ENCODE measurements at places on chromosomes 3 and 15.

DNA sequence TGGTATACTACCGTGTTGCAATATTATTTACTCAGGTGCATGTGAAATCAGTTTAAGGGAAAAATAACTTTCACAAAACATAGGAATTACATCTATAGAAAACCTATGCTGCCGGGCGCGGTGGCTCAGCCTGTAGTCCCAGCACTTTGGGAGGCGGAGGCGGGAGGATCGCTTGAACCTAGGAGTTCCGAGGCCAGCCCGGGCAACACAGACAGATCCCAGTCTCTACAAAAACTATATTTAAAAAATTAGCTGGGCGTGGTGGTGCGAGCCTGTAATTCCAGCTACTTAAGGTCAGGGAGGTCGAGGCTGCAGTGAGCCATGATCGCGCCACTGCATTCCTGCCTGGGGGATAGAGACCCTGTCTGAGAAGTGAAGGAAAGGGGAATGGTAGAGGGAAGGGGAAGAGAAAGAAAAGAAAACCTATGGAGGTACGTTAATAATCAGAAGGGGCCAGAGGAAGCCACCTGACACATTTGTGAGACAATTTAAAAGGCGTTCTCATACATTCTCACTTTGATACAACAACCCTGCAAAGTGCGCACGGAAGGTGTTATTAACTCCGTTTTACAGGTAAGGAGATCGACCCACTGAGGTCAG, 456 bp upstream of the TMEM62 start:
- no peak for DNase-seq

- no peak for DNase-seq
Measured at GRCh38 chr15:80699981-80700380, 4.9 kb downstream of the ABHD17C start.

- no peak for DNase-seq
Measured at GRCh38 chr15:38877471-38877870, 312.9 kb upstream of the RASGRP1 start.

DNA sequence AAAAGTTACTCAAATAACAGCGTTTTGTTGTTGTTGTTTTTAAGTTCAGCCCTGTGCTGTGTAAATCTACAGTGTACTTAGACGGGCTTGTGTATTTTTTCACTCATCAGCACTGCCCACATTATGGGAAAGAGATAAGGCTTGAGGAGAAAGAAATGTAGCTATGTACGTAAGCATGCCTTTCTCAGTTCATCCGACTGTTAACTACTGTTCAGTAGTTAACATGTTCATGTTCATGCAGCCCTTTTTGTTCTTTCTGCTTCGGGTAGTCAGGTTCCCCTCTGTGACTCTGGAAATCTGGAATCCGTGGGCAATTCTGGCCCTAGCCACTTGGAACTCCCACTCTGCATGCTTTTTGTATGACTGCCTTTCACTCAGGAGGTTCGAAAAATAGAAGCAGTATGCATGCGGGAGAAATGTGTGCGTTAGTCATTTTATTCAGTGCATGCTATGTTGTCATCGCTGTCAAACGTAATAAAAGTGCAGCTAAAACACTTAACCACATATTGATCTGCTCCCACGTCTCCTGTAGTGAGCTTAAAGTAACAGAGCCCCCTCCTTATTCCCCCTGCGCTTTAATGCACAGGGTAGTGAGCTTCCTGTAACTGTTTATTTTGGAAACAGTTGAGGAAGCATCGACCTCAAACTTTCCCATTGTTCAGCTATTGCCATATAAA, 283.1 kb upstream of the NR2F2 start:
- no peak for DNase-seq

Measured in SW 1271 (cell line).